Stimulated activated CD4-positive, alpha-beta T cell treated with anti-CD3 and anti-CD28 coated beads, TNF-alpha, amount 100 ng/mL, for 4 hours (primary cell): ENCODE measurements at places on chromosomes 3 and 15.

DNA sequence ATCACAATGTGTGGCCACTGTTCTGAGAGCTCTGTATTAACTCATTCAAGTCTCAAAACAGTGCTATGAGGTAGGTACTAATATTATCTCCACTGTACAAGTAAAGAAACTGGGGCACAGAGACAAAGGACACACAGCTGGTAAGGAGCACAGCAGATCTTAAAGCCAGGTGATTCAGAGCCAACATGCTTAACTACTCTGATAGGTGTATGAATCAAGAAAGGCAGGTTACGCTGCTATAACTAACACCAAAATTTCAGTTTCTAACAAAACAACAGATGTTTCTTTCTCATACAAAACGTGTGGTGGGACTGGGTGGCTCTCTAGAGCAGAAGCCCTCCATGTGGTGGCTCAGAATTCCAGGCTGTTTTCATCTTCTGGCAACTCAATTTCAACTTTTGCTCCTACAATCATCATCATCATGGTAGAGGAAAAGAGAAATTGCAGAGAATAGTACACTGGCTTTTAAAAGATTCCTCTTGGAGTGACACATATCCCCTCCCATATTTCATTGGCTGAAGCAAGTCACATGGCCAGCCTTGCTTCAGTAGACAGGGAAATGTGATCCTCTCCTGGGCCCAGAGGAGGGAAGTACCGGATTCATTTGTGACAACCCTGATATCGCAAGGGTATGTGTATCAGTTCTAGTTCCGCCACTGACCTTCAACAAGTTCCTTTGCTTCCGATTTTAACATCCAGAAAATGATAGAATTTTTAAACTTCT is 126.2 kb upstream of the PTX3 start:
- DNase-seq, result no peak

DNA sequence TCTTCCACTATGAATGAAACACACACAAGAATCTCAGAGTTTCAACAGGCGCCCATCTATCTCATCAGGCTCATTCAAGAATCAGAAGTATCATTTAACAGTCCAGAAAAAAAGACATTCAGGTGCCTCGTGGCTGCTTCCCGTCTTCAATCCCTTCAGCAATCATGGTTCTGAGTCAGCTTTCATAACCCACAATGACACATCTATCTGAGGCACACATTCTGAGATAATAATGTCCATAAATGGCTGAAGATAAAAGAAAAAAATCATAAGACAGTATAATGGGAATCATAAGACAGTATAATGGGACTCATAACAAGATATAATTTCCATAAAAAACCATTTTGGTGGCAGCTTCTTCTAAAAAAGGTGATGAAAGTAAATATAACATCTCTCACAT is 52.4 kb downstream of the TNIK start:
- no peak for DNase-seq

GRCh38 chr15:100731267-100732152 is 129.1 kb downstream of the ASB7 start:
- no peak for DNase-seq

- peak; percentile 63 for DNase-seq
These were observed at the start of gene CCDC71 for GRCh38 chr3:49165771-49166751. Gene CCDC71, minus strand, starts transcription at chr3:49166331. Its CDS starts 2,123 bp downstream, at chr3:49164208.

- no peak for DNase-seq
These were observed 7.8 kb downstream of the BNC1 start for GRCh38 chr15:83276661-83277060.

DNA sequence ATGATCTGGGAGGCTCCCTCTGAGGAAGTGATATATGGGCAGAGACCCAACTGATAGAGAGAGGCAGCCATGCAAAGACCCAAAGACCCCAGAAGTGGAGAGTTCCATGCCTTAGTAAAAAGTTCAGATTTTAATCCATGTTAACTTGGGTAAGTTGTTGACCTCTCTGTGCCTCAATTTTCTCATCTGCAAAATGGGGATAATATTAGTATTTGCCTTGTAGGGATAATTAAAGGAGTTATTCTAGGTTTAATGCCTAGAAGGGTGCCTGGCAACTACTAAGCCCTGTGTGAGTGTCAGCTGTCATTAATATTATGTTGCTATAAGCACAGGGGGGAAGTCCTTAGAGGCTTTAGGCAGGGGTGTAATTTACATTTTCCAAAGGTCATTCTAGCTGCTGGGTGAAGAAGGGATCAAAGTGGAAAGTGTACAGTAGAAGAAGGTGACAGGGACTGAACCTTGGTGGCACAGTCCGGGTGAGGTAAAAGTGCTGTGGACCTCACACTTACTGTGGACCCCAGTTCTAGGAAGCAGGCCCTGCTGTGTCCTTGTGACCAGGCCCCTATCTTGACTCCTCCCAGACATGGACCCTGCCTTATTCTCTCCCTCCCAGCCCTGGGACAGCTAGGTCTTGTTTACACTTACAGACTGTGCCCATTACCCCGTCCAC is 3.0 kb upstream of the RAD18 start:
- no peak for DNase-seq

DNA sequence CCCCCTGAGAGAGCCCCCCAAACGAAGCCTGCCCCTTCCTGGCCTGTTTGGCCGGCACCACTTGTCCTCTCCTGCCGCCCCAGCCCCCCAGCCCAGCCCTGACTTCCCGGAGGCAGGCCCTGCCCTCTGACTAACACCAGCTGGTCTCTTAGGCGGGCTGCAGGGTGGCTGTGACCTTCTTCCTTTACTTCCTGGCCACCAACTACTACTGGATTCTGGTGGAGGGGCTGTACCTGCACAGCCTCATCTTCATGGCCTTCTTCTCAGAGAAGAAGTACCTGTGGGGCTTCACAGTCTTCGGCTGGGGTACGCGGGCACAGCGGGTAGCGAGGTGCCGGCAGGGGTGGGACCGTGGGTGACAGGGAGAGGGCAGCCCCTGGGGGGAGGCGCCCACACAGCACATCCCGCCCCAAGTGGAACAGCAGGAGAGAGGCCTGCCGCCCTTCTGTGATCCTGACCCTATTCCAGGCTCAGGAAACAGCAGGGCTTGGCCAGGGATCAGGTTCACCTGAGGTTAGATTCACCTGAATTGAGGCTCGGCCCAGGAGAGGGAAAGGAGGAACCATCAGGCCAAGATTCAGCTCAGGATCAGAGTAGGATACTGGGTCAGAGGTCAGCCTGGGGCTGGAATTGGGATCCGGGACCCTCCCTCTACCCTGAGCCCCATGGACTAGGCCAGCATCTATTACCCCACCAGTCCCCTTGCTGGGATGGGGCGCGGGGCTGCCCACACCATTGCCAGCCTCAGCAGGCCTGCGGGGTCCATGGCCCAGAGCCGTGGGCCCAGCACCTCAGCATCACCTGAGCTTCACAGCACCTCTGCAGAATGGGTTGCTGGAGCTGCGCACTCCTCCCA is 21.9 kb downstream of the PTH1R start:
- no peak for DNase-seq

GRCh38 chr3:65899226-65899625 is 139.5 kb downstream of the MAGI1 start:
- DNase-seq, result no peak

DNA sequence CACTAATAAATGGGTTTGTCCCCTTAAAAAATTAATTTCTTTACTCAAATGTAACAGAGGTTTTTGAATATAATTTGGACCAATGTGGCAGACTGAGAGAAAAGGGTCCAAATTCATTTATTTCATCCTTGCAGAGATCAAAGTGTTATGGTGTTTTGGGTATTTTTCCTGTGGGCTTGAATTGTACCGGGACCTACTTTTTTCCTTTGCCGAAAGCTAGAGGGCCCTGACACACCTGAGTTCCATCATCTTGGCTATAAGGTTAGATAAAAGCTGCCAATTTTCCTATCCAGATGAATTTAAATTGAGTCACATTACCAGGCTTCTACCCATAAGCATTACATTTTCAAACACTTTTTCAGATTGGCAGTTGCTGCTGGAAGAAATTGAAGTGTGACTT is 908 bp downstream of the CCNB2 start:
- DNase-seq, result no peak

- DNase-seq, result peak; percentile 22
These were observed 657 bp downstream of the PATL2 start for GRCh38 chr15:44710236-44711095.

DNA sequence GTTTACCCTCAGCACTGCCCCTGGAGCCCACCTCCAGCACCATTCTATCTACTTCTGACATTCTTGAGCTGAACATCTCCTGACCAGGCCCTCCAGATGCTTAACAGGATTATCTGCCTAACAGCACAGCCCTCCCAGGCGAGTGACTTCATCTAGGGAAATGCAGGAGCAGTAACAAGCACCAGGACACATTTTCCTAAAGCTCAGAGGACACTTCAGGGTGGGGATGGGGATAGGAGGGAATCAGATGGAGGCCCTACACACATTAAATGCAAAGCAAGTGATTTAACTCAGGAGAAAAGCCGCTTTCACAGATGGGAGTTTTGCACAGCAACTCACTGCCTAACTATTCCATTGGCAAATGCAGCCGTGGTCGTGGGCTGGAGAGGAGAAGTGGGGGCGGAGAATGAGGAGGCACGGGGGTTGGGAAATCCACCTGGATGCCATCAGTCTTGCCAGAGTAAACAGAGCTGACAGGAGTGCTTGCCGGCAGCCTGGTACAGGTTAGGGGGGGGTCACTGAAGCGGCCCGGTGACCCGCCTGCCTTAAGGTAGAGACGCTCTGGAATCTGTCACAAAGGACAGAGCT is 21.3 kb upstream of the BNC1 start:
- DNase-seq, result no peak

GRCh38 chr15:34472947-34473346 is 35.3 kb upstream of the GOLGA8A start:
- no peak for DNase-seq

- DNase-seq, result no peak
These were observed 3.1 kb upstream of the PTH1R start for GRCh38 chr3:46874430-46874829.

DNA sequence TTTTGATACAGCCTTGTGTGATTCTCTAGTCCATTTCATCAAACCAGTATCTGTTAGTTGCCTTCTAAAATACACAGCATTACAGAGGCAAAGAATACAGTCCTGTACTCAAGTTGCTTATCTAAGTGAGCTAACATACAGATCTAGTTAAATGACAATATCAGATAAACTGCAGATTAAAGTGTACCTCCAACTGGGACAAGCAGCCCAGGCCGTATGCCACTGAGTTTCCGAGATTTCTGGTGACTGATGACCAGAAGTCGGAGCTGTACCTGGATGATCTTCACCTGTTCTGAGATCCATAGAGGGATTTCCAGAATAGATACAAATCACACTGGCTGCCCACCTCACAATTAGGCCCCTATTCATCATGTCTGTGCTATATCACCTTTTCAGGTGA is 6.3 kb upstream of the TRIM59 start:
- no peak for DNase-seq

DNA sequence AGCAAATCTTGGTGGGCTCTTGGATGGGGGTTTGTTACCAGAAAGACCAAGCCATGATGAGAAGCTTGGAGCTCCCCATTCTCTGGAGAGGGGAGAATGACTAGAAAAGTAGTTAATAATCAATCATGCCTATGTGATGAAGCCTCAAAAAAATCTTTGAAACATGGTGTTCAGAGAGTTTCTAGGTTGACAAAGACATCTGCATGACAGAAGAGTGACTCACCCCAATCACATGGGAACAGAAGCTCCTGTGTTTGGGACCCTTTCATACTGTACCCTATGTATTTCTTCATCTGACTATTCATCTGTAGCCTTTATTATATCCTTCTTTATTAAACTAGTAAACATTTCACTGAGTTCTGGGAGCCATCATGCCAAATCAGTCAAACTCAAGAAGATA is 87.4 kb downstream of the BCHE start:
- DNase-seq, result no peak

DNA sequence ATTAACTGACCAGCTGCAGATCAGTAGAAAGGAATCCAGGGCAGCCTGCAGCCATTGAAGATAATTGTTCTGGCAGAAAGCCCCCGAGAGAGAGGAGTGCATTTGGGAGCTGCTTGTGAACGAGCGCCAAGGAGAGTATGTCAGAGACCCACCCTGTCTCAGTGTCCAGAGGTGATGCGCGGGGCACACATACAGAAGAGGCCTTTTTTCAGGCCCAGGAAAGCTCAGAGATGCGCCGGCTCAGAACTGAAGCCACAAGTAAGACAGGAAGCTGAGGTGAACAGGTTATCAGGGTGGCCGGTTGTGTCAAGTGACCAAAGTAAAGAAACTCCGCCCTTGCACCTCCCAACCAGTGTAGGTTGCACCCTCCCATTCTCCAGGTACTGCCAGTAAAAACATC is 59.8 kb upstream of the HEG1 start:
- no peak for DNase-seq

DNA sequence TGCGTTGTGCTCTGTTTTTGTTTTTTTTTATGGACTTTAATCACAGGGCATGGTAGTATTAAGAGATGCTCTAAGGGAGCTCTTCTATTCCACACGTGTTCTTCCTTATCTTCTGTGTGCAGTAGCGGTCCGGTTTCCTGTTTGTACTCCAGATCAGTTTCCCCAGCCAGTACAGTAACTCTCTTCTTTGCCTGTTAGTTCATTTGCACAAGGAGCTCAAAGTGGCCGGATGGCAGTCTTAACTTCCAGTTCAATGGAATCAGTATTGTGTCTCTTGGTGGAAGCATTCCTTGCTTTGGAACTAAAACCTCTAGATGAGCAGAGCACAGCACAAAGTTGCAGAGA is 122.0 kb downstream of the KLF13 start:
- DNase-seq, result no peak

GRCh38 chr3:110291886-110292501 is 779.6 kb upstream of the NECTIN3 start:
- no peak for DNase-seq

- no peak for DNase-seq
These were observed 127.7 kb upstream of the DLG1 start for GRCh38 chr3:197426121-197426566.

GRCh38 chr15:62848632-62849050 is 193.9 kb upstream of the TPM1 start:
- DNase-seq, result no peak

DNA sequence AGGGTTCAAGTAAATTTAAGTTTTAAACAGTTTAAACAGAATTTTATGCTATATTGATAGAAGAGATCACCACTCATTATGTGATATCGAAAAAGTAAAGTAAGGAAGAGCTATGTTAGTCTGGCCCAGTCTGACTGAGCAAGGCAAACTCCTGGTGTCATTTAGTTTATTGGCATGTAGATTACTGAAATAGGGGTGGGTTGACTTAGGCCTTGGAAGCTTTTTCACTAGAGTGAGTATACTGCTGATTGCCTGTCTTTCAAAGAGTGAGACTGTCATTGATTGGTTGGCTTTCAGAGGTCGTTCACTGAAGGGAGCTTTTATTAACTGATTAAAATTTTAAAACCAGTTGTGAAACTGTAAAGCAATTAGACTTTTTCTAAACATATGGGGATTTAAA is 294.5 kb downstream of the NAALADL2 start:
- no peak for DNase-seq
